ELF-1 (cell line): ENCODE measurements at places on chromosomes 7 and 10.
A peak's percentile ranks its signal among the peaks of the same experiment; 100 is the strongest.

- DNase-seq, result no peak
These were observed 20.8 kb upstream of the TMEM273 start for GRCh38 chr10:49208996-49209395.

DNA sequence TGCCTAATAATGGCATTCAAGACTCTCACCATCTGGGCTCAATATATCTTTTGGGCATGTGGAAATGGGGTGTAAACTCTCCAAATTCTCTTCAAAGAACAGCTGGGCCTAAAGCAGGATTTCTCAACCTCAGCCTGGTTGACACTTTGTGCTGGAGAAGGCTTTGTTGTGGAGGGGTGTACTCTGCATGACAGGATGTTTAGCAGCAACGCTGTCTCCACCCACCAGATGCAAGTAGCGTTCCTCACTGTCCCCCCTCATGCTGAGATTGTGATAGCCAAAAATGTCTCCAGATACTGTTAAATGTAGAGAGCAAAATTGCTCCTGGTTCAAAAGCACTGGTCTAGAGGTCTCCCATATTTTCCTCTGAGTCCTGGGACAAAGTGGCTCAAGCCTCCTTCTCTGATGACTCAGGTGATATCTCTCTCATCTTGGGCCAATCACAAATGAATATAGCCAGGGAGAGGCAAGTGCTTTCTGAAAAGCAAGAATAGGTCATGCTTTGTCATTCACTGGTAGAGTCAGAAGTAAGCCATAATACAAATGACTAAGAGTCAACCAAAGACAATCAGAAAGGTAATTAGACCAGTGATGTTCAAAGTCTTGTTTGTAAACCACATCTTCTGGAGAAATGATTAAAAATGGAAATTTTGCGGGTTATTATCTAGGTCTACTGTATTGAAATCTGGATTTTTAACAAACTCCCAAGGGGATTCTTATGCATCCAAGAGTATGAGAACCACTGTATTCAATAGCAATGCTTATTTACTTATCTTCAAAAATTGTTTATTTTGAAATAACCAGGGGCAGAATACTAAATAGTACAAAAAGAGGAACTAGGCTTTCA, 330.8 kb downstream of the PTEN start:
- no peak for DNase-seq

DNA sequence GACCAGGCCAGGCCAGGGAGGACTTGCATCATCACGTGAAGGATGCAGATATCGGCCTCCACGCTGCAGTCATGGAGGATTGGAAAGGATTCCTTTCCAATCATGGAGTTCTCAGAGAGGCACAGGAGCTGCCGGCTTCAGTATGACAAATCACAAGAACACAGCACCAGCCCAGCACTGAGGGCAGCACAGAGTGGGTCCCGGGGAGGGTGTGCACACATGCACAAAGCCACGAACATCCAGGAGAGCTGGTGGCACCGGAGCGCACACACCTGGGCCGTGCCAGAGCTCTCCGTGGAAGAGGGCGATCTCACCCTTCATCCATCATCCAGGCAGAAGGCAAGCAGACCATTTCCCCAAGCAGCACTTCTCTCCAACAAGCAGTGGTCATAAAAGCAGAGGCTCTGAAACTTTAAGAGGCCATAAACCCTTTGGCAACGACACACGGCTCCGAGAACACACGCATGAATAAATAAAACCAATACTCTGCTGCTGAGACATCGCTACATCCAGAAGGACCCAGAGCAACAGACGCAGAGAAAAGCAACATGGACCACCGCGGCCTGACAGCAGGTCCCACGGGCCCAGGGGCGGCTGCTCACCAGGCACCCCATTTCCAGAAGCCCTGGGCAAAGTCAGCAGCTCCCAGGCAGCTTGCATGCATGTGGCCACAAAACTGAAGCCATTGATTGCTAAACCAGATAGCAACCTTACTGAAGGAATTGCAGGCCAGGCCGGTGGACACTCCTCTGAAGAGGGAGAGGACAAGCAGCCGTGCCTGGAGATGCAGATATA, 180.8 kb downstream of the USP6NL start:
- DNase-seq, result no peak

- DNase-seq, result no peak
These were observed 1.5 kb downstream of the IL15RA start for GRCh38 chr10:5975641-5976473.

DNA sequence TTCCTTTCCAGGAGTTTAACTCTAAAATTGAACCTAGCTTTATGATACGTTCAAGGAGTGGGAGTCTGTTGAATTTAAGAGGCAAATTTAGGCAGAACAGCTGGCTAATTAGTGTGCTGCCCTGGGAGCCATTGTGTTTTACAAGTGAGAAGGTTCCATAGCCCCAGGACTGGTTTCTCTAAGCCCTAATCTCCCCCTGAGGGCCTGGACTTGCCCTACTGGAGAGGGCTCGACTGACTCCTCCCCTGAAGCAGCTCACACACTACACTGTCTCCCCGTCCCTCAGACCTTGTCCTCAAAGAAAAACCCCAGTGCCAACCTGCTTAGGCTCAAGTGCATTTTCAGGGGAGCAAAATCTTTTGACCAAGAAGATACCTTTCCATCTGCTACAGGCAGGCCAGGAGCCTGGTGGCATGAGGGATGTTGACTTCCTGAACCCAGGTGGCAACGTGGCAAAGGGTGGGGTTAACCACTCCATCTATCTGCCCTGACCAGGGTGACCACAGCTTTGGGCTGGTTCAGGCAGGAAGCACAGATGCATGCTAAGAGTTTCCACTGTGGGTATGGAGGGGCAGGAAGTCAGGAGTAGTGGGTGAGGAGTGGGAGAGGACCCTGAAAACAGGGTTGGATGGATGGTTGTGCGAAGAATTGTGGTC, 68.9 kb upstream of the CARD11 start:
- DNase-seq, result peak; percentile 84

DNA sequence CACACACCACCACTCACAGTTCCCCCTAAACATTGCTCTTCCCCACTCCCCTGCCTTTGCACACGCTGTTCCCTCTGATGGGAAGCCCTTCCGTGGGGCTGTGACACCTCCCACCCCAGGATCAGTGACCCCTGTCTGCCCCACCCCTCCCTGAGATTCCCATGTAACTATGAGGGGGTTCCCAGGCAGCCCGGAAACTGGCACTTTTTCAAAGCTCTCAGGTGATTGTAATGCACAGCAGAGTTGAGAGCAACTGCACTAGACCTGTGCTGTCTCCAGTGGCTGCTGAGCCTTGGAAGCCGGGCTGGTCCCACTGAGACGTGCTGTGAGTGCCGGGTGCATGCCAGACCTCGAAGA, 29.8 kb downstream of the GPRIN2 start:
- no peak for DNase-seq

- peak; percentile 40 for DNase-seq
These were observed 308.5 kb upstream of the NFE2L3 start for GRCh38 chr7:25843467-25843866.

DNA sequence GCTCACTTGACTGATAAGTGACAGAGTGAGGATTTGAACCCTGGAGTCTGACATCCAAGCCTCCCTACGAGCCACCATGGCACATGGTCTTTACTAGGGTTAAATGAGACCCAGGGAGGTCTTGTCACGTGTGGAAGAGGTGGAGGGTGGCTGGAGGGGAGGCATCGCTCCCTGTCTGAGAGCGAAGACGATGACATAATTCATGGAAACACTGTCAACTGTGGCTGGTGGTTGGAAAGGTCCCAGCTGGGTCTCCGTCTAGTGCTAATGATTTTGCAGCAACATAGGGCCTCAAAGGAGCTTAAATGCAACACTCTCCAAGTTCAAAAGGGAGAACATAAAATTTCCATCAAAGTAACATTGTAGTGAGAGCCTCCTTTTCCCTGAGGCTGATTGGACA, 99.9 kb upstream of the BAIAP2L1 start:
- DNase-seq, result no peak
